NCI-H1436 (cell line): ENCODE measurements at places on chromosomes 3 and 15.

DNA sequence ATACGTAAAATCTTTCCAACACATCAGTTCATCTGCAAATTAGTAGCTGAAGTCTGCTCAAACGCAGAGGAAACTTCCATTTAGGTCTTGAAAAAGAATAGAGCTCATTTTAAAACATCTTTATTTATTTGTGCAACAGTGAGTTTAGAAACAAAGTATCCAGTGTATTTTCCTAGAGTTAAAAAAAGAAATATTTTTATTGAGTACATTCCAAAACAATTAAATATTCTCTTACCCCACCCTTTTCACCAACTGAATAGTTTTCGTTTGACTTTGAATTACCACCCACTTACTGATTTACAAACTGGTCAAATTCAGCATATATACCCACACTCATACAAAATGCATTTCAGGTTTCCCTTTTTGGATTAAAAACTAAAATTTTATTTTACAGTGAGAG is 104.7 kb downstream of the ZBTB20 start:
- DNase-seq, result no peak

- no peak for DNase-seq
Observed at GRCh38 chr3:146380046-146380445, 89.3 kb downstream of the PLSCR2 start.

- no peak for DNase-seq
Observed at GRCh38 chr3:197104738-197105137, 75.1 kb upstream of the MELTF start.

DNA sequence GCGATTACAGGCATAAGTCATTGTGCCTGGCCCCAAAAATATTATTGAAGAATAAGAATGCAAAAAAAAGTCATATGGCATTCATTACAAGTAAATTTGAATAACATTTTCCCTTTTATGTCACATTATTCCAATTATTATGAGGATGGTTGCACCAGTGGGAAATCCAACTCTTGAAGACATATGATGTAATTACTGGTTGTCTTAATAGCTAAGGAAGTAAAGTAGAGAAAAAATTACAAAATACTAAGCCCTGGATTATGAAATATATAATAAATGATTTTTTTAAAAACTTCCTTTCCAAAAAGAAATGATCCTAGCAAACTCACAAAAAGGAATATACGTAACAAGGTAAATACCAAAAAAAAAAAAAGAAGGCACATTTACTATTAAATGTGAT is 98.9 kb downstream of the FMN1 start:
- DNase-seq, result no peak

GRCh38 chr15:63071288-63071909 is 28.9 kb downstream of the TPM1 start:
- no peak for DNase-seq

GRCh38 chr3:127732303-127732702 is 59.6 kb downstream of the ABTB1 start:
- no peak for DNase-seq

- DNase-seq, result no peak
Observed at GRCh38 chr15:98017150-98017964, 56.9 kb downstream of the ARRDC4 start.

GRCh38 chr3:172449466-172450149 is 1.4 kb upstream of the GHSR start:
- no peak for DNase-seq

DNA sequence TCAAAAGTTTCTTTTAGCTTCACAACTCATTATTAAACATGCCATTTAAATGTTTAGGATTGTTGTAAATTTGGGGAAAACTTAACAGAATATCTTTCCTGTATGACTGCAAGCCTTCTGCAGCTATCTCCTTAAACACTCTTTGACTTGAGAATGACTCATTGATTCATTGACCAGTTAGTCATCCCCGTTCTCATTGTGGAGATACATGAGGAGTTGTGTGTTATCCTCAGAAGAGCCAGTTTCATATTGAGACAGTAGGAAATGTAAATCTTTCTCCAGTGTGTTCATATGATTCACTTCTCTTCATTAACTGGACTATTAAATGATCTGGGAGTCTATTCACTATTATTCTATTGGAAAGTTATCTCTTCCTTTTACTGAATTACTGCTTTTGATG is 83.0 kb downstream of the CRYGS start:
- DNase-seq, result no peak

DNA sequence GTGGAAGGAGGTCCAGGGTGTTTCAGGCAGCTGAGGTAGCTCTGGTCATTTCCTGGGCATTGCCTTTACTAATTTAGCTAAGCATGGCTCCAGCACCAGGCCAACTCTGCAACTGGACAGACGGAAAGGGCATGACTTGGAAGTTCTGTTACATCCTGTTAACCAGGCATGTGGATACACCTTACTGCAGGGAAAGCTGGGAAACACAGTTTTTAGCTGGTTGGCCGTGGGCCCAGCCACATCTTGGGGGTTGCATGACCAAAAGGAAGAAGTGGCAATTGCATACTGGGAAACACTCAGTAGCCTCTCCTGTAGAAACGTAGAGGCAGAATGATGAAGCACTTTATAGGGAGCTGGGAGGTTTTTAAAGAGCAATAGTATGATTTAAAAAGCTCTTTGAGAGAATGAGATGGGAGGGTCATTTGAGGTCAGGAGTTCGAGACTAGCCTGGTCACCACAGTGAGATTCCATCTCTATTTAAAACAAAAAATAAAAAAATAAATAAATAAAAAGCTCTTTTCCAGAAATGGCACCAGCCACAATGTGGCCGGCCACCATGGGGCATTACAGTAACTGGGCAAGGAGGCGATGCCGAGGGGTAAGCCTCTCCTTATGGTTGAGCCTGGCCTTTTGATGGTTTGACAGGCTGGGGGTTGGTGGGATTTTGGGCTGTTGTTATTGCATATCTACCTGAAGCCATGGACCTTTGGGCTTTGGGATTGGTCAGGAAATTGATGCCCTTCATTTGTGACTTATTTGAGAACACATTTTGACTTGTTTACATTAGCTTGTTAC is 28.6 kb downstream of the TRAK1 start:
- no peak for DNase-seq

DNA sequence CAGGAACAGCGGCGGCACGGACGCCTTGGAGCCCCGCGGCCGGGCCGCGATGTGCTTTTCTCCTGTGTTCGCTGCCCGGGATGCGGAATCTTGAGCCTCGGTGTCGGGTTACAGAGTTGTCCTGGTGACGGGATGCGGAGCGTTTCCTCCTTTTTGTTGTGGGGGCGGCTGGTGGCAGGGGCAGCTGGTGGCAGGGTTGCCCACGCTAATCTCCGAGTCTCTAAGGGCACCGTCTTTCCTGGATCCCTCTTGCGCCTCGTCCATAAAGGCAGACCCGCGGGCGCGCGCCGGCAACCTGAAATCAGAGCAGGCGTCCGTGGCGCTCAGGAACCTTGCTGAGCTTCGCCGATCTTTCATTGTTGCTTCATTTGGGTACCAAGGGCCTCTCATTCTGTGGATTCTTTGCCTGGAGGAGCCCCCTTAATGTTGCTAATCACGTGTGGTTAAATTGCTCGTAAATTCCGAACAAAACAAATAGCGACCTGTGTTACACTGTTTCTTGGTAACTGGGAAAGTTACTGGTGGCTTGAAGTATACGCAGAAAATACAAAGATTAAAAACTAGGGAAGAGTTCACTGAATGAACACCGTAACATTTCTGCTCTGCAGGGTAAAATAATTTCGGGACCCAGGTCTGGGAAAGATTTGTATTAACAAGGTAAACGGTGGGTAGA is 844 bp upstream of the PFN2 start:
- peak; percentile 85 for DNase-seq

DNA sequence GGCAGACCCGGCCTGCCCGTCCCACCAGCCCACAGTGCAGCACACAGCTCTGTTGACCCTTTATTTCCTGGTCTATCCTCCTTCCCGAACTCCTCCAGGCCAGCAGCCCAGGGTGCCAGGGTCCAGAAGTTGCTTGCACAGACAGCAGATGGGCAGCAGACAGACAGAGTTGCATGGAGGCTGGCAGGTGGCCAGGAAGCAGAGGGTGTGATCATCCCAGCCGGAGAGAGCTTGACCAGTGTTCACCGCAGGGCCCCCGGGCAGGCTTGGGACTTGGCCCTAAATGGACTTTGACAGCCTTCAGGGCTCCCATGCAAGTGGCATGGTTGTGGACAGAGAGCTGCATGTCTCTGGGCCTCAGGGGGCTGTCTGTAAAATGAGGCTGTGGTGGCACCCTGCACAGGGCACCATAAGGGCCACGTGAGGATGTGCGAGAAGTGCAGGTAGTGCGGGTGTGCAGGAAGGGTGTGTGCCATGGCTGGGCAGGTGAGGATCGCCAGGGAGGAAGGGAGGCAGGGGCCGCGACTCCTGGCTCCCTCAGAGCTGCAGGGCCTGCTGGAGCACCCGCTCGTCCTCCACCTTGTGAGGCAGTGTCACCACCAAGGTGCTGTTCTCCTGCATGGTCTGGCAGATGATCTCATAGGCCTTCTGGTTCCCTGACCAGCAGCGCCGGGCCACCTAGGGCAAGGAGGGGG is 6.3 kb upstream of the ZXDC start:
- no peak for DNase-seq

- DNase-seq, result no peak
Observed at GRCh38 chr3:60970850-60971249, 280.4 kb downstream of the FHIT start.

GRCh38 chr3:140007911-140008869 is 73.2 kb downstream of the CLSTN2 start:
- peak; percentile 21 for DNase-seq

DNA sequence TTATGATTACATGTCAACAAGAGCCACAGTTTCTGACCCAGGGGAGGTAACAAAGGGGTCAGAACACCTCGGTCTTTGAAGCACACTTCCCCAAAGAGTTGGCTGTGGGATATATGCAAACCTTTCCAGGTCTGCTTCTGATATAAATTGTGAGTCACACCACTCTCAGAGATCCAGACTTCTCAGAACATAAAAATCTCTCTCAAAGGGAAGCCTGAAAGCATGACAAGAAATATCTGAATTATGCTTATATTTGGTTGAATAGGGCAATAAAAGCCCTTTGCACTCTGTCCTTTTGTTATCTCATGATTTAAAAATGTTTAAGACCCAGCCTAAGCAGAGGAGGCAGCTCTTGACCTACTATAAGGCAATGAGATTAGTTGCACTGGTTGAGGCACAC is 56.8 kb downstream of the MYH15 start:
- no peak for DNase-seq

DNA sequence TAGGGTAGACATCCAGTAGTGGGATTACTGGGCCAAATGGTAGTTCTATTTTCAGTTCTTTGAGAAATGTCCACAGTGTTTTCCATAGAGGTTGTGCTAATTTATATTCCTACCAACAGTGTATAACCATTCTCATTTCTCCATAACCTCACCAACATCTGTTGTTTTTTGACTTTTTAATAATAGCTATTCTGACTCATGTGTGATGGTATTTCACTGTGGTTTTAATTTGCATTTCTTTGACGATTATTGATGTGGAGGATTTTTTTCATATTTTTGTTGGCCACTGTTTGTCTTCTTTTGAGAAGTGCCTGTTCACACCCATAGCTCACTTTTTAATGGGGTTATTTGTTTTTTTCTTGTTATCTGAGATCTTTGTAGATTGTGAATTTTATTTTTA is 125.2 kb downstream of the CFAP20DC start:
- no peak for DNase-seq

DNA sequence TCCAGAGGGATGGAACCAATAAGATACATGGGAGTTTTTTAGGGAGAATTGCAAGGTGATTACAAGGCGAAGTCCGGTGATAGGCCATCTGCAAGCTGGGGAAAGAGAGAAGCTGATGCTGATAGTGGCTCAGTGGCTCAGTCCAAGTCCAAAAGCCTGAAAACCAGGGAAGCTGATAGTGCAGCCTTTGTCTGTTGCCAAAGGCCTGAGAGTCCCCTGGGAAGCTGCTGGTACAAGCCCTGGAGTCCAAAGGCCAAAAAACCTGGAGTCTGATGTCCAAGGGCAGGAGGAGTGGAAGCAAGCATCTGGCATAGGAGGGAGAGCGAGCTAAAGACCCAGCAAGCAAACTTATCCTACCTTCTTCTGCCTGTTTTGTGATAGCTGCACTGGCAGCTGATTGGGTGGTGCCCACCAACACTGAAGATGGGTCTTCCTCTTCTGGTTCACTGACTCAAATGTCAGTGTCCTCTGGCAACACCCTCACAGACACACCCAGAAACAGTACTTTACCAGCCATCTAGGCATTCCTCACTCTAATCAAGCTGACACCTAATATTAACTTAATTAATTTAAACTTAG is 16.7 kb downstream of the TFG start:
- DNase-seq, result no peak

DNA sequence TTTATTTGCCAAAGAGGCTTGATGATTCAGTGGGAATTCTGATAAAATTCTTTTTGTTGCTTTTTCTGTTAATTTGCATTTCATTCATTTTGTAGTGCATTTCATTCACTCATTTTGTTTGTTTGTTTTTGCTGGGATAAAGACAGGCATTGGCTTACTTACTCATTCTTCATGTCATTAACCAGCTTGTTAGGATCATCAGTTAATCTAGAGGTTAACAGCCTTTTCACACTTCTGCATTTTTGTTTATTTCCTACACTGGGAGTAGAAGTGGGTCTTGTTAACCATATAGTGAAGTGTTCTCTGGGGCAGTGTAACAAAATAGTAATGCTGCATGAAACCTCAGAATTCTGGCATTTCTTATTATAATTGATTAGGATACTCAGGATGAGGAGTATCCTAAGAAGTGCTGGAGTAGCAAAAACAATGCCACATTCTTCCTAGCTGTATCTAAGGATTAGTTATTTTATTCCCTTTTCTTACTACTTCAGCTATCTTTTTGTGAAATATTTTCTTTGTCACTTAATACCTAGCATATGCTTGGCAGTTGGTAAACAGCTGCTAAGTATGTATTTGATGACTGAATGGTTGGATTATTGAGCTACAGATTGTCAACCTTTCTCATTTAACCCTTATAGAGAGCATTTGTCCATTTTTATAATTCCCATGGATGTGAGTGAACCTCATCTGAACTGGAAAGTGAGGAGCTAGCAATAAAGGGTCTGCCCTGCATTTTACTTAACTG is 135.7 kb upstream of the LRRFIP2 start:
- no peak for DNase-seq

DNA sequence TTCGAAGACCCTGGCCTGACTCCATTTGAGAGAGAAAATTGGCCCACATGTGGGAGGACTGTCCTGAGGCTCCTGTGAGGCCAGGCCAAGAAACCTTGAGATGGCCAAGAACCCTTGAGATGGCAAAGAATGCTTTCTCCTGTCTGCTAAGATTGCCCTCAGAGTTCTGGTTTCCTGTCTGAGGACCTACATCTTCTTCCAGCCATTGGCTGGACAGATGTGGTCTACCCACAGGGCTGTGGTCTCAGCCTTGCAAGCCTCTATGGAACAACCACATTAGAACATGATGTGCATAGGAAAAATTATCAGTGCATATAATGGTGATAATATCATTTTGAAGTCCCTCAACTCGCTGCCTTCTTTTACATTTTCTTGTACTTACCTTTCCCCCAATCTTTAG is 10.8 kb upstream of the RASA2 start:
- no peak for DNase-seq
